ENCODE measurements at places on chromosomes 2 and 18. TPM values are rescaled to one million over a fixed set of nuclear protein-coding genes. Genes with fewer than 3 reads are reported as not detected.

UGT1A4 gene
- not detected for total RNA-seq

ASB3 gene
- 44.4 TPM for total RNA-seq

STARD6 gene
- not detected for total RNA-seq

KRCC1 gene
- total RNA-seq, result 6.0 TPM

RTP5 gene
- not detected for total RNA-seq

CMPK2 gene
- not detected for total RNA-seq

PLA2R1 gene
- not detected for total RNA-seq

CDK15 gene
- total RNA-seq, result 0.47 TPM

MORN2 gene
- 18.2 TPM for total RNA-seq

CELF4 gene
- not detected for total RNA-seq

ATP6V1B1 gene
- total RNA-seq, result 1.6 TPM

HOXD10 gene
- 2.2 TPM for total RNA-seq

PDE11A gene
- total RNA-seq, result 0.43 TPM

APLF gene
- 4.6 TPM for total RNA-seq

ATP8B1 gene
- not detected for total RNA-seq

IER3IP1 gene
- total RNA-seq, result 26.3 TPM

GKN2 gene
- total RNA-seq, result not detected

LONRF2 gene
- not detected for total RNA-seq

FEV gene
- total RNA-seq, result not detected

TDRD15 gene
- total RNA-seq, result 0.02 TPM

EGR4 gene
- total RNA-seq, result not detected

HADHB gene
- total RNA-seq, result 154 TPM

Data from SJCRH30 (cell line).